ENCODE measurements at places on chromosomes 1 and 21. TPM values are rescaled to one million over a fixed set of nuclear protein-coding genes. Genes with fewer than 3 reads are reported as not detected.

- no peak for DNase-seq
These were observed 54.9 kb downstream of the OPTC start for GRCh38 chr1:203548892-203549291.

- no peak for DNase-seq
These were observed 21.7 kb upstream of the RGS16 start for GRCh38 chr1:182625719-182626504.

DNA sequence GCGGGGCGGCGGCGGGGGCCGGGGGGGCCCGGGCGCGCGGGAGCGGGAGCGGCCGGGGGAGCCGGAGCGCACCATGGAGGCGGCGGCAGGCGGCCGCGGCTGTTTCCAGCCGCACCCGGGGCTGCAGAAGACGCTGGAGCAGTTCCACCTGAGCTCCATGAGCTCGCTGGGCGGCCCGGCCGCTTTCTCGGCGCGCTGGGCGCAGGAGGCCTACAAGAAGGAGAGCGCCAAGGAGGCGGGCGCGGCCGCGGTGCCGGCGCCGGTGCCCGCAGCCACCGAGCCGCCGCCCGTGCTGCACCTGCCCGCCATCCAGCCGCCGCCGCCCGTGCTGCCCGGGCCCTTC, 546 bp downstream of the SKI start:
- DNase-seq: no peak

- no peak for DNase-seq
These were observed 489.0 kb downstream of the CAMTA1 start for GRCh38 chr1:7274256-7274655.

- DNase-seq: no peak
These were observed 1053.4 kb upstream of the ADGRL4 start for GRCh38 chr1:80059940-80060339.

DNA sequence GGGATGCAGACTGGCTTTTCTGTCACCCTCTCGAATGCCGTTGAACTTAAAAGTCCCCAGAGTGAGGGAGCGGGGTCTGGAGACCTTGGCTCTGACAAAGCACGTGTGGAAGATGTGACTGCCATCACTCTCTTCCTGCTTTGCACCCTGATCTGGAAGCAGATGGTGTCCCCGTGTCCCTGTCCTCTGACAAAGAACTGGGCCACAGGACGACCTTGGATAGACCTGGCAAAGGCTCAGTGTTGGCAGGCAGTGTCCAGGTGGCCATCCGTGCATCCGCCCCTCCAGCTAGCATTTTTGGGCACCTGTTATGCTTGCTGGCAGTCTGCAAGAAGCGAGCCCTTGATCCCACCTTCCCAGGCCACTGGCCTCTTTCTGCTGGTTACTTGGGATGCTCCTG, 27.4 kb downstream of the ARHGEF10L start:
- DNase-seq: no peak

GRCh38 chr1:51690285-51690961, 73.5 kb downstream of the OSBPL9 start:
- DNase-seq: no peak

CFHR4 gene
- polyA plus RNA-seq: not detected

S100A16 gene
- 0.14 TPM for polyA plus RNA-seq

All from GM12878 (cell line).